ENCODE measurements at places on chromosomes 4 and X.

GRCh38 chrX:128650326-128650725 is 598.1 kb upstream of the ACTRT1 start:
- no peak for DNase-seq

DNA sequence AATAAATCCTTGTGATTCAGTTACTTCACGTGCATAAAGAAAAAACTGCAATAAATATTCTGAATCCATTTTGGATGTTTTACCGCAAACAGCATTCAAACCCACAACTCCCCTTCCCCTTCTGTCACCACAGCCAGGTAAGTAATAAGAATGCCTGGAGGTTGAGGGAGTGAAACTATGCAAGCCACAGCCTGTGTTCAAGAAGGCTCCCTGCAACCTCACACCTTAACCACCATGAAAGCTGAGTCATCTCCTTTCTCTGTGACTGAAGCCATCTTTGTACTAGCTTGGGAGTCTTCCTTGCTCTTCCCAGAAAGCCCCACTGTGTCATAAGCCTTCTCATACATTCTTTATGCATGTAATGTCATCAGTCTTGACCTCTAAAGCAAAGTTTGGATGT is 297.0 kb upstream of the PUDP start:
- DNase-seq: no peak

DNA sequence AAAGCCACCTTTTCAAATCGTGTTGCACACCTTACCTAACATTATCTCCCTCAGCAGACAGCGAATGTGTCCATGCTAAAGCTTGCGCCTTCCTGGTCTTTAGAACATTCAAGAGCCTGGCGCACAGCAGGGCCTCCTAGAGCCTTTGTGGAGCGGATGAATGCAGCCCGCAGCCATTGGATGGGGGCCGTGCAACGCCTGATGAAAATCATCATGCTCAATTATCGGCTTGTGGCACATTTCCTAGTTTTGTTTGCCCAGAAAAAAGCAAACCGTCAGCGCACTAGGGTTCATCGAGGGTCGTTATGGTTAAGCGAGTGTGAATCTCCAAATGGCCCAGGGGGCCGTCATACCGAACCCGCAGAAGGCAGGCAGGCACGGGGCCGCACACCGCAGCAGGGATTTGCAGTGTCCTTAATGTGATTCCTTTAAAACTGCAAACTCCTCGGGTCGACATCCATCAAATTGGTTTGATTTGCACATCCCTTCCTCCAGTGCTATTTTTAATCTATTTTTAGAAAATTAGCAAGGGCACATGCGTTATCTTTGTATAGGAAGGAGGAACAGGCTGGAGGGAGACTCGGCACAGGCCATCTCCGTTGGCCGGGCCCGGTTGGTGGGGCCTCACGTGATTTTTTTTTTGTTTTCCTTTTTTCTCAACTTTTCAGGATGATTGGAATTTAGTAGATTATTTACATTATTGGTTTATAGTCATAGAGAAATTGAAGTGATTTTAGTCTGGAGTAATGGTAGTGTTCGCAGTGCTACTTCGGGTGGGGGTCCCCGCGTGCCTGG is 53.1 kb downstream of the ABLIM2 start:
- DNase-seq: no peak

DNA sequence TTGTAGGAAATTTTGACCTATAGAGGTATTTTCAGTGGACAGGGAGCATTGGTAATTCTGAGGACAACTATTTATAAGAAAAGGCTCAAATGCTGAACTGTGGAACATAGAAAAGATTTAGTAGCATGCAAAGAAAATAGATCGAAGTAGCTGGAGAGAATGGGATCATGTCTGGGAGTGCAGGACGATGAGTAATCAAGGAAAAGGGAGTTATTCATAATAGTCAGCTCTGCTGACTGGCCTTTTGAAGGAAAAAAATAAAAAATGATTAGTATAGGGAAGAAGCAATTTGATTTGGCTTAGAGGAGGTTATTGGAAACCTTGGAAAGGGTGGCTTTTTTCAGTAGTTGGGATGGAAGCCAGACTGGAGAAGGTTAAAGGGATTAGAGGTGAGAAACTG is 22.9 kb upstream of the ANK2 start:
- no peak for DNase-seq

DNA sequence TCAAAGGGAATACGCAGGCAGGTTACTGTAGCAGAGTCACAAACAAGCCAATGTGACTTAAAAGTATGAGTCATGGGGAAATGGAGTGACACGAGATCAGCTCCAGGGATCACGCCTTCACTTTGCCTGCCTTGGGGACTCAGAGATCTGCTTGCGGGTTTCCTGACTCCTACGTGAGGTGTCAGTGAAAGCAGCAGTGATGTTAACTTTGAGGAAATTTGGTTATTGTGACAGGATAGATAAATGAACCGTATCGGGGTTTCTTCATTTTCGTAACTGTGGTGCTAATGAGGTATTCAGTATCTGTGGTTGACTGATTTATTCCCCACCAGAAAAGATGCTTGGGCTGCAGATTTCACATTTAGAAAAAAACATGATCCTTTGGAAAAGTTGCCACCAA is 383.3 kb upstream of the ZFP42 start:
- no peak for DNase-seq

DNA sequence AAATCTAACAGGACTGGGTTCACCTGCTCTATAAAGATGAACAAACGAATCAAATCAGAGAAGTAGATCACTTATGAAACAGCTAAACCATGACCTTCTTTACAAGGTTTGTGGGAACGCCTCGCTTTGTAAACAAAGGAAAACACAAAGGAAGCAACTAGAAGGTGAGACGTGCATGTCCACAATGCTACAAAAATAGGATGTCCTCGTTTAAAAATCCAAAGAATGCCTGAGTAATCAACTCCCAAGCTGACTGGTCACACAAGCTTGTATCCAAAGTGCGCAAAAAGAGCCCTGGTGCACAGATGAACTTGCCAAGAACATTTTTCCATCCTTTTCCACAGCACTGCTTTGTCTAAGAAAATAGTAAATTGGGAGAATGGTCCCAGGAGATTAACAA is 6.3 kb upstream of the SH3KBP1 start:
- DNase-seq: peak; percentile 32

GRCh38 chr4:113785781-113786180 is 24.2 kb upstream of the CAMK2D start:
- no peak for DNase-seq

GRCh38 chrX:21014326-21014725 is 359.9 kb upstream of the CNKSR2 start:
- DNase-seq: no peak

DNA sequence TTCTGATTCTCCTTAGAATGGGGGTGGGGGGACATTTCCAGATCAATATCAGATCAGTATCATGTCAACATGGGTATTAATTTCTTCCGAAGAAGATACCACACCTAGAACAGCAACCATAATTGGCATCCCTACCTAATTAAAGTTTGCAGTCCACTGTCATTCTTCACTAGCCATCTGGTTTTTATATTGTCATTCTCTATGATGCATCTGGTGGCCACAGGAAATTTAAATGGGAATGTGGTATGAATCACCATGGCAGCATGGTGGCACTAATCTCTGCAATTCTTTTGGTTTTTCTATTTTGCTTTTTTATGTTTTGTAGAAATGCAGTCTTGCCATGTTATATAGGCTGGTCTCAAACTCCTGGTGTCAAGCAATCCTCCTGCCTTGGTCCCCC is 16.6 kb upstream of the UBE2D3 start:
- DNase-seq: no peak

- no peak for DNase-seq
Measured at GRCh38 chr4:83757121-83757621, 221.3 kb downstream of the GPAT3 start.

GRCh38 chr4:182206916-182207315 is 36.3 kb upstream of the TENM3 start:
- DNase-seq: no peak

DNA sequence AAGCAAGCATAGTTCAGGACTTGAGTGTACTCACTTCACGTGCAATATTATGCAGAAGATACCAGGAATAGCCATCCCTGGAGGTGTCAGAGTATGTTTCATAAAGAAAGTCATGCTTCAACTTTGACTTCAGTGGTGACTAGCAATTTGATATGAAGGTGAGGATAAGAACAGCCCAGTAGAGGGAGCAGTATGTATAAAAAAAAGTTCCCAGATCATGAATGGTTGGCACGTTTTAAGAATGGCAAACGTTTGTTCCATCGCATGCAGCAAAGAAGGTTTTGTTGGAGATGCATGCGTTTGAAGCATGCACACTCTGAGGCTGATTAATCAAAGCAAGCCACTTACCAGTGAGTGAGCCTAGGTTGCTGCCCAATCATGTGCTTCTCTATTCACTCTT is 33.5 kb upstream of the SLITRK4 start:
- DNase-seq: no peak

DNA sequence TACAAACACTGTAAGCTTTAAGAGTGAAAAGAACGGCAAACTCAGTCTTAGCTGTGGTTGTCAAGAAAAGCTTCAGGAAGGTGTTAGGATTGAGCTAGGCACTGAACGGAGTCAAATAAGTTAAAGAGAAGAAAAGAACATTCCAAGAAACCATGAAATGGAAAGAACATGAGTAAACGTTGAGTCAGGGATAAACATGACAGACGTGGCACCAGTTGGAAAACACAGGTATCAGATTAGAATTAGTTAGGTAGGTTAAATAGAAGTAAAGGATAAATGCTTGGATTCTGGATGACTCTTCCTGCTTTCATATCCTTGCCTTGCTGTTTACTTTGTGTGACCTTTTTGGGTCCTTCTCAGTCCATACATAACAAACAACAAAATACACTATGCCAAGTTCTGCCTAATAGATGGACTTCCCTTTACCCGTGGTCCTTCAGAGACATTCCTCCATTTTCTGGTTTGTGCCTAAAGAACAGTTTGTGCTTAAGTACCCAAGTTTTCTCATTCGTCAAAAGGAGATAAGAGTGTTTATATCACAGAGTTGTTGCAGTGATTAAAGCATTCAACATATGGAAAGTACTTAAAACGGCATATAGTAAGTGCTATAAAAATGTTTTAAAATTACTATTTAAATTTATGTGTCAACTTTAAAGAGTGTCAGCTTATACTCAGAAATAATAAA is 446.9 kb downstream of the TMA16 start:
- no peak for DNase-seq

DNA sequence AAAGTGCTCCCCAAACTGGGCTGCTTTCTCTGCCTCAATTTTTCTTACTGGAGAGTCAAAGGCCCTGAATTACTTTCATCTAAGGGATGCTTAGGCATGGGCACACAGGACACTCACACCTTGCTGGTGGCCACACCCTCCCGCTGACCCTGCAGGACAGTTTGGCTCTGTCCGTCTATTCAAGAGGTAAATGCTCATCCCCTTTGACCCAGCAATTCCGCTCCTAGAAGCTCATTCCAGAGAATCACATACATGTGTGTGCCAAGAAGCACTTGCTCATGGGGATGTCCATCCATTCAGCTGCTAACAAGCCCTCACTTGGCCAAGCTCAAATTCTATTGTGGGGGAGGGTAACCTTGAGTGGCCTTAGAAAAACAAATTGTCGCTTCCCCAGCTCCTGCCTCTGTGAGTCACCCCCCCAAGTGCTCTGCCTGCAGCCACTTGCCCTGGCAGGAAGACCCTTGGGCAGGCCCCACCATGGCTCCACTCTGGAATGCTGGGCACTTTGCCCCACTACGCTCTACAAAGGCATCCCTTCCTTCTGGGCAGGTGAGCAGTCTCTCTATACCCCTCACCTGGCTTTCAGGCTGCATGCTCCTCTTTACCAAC is 54.5 kb downstream of the HTRA3 start:
- DNase-seq: no peak

DNA sequence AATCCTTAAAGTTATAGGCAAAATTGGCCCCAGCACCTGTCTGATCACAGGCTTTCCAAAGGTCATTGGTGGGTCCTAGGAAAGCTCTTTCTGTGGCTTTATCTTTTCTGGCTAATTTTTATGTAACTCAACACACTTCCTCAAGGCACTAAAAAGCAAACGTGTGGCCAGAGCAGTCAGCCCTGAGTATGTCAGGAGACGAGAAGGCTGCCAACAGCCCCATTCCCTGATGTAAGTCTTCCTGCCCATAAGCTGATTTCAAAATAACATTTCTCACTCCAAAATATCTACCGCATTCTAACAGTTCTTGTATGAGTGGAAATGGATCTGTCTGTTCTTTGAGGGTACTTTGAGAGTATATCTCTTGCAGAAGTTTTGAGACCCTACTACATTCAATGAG is 25.5 kb upstream of the FUNDC1 start:
- DNase-seq: no peak

DNA sequence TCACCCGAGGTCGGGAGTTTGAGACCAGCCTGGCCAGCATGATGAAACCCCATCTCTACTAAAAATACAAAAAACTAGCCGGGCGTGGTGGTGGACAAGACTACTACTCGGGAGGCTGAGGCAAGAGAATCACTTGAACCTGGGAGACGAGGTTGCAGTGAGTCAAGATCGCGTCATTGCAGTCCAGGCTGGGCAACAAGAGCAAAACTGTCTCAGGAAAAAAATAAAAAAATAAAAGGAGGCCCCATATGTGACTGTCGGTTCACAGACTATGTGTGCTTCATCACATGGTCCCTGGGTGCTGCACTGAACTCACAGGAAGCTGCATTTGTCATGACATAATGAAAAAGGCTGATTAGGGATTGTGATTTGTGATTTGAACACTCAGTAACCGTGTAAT is 6.4 kb downstream of the TRIML1 start:
- DNase-seq: no peak

- no peak for DNase-seq
Measured at GRCh38 chrX:48468247-48468671, 1.8 kb downstream of the SLC38A5 start.

DNA sequence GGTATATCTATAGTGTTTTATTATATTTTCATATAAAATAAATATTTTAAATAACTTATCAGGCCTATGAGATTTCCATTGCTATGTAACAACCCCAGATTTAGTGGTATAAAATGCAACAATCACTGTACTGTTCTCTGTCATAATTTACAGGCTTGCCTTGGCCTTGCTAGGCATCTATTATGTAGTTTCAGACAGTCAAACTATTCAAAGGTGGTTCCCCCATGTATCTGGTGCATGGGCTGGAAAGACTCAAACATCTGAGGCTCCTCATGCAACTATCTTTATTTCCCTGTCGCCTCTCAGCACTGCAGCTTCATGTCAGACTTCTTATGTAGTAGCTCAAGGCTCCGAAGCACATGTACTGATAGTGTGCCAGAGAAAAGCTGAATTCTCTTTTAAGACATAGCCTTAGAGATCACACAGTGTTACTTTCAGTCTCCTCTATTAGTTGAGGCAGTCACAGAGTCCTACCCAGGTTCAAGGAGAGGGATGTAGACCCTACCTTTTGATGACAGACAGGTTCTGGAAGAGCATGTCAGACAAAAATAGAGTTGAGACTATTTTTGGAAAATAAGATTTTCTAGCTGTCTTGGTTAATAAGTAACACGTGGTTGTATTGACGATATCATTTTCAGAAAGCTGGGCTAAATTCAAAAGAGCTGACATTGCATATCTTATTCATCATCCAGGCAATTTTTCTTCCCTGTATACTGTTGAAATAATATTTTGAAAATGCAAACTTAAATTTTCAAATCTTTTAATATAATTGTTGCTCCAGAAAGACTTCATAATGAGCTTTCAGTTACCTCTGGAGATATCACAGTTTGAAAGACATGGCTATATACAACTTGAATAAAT is 19.4 kb downstream of the MTTP start:
- DNase-seq: no peak
